Left cardiac atrium (tissue), 4 donors: ENCODE measurements at places on chromosomes 3 and 15.
A peak's percentile ranks its signal among the peaks of the same experiment; 100 is the strongest.

GRCh38 chr3:71258116-71258515, 325.4 kb downstream of the FOXP1 start:
- no peak for DNase-seq

DNA sequence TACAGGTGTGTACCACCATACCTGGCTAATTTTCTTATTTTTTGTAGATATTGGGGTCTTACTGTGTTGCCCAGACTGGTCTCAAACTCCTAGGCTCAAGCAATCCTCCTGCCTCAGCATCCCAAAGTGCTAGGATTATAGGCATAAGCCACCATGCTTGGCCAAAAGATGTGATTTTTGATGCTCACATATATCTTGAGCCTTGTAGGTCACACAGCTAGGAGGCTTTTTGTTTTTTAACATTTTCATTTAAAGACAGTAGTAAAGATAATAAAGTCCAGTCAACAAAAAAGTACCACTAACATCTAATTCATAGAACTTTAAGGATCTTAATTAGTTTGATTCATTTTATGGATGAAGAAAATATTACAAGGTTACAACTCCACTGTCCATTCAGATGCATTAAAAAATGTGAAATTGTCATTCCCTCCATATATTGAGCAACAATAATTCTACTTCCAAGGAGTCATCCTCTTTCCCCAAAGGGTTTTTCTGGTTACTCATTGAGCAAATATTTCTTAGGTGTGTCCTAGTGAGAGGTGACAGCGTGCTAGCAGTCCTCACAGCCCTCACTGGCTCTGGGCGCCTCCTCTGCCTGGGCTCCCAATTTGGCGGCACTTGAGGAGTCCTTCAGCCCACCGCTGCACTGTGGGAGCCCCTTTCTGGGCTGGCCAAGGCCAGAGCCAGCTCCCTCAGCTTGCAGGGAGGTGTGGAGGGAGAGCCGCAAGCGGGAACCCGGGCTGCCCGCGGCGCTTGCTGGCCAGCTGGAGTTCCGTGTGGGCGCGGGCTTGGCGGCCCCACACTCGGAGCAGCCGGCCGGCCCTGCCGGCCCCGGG, 8.3 kb upstream of the TASOR start:
- DNase-seq: no peak

DNA sequence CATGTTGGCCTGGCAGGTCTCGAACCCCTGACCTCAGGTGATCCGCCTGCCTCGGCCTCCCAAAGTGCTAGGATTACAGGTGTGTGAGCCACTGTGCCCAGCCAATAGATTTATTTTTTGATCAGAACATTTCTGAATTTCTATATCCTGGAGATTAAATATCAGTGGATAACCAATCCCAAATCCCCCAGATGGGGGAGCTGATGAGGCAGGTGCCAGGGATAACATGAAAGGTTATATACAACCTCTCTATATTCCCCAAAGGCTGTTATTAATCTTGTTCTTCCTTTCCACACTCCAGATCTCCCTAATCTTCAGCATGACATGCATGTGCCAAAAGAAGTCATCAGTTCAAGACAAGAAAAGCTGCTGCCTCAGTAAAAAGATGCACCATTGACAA, 112.3 kb downstream of the WDR76 start:
- DNase-seq: no peak

- DNase-seq: no peak
Observed at GRCh38 chr3:85005946-85006345, 47.2 kb downstream of the CADM2 start.

DNA sequence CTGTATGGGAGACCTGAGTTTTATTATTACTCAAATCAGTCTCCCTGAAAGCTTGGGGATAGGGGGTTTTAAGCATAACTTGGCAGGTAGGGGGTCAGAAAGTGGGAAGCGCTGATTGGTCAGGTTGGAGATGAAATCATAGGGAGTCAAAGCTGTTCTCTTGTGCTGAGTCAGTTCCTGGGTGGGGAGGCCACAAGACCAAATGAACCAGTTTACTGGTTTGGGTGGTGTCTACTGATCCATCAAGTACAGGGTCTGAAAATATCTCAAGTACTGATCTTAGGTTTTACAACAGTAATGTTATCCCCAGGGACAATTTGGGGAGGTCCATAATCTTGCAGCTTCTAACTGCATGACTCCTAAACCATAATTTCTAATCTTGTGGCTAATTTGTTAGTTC, 17.8 kb upstream of the IQCF6 start:
- DNase-seq: no peak

GRCh38 chr3:134392336-134392983, 18.2 kb upstream of the AMOTL2 start:
- peak; percentile 55 for DNase-seq

GRCh38 chr15:36415643-36416042, 163.8 kb upstream of the CDIN1 start:
- no peak for DNase-seq

DNA sequence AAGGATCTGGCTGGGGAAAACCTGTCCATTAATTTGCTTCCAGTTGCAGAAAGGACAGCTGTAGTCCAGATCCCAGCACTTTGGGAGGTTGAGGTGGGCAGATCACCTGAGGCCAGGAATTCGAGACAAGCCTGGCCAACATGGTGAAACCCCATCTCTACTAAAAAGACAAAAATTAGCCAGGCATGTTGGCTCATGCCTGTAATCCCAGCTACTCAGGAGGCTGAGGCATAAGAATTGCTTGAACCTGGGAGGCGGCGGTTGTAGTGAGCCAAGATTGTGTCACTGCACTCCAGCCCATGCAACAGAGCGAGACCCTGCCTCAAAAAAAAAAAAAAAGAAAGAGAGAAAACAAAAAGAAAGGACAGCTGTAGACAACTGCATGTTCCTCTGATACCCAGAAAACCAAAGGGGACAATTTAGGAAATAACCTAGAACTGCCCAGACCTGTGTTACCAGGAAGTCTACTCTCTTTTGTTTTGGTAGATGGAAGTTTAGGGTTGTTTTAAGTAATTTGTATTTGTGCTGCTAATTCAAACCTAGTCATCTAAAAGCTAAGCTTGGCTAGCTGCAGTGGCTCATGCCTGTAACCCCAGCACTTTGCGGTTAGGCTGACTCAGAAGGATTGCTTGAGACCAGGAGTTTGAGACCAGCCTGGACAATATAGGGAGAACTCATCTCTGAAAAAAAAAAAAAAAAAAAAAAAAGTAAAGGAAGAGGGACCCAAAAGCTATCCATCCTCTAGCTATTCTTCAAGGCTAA, 22.7 kb downstream of the EXD1 start:
- DNase-seq: no peak

DNA sequence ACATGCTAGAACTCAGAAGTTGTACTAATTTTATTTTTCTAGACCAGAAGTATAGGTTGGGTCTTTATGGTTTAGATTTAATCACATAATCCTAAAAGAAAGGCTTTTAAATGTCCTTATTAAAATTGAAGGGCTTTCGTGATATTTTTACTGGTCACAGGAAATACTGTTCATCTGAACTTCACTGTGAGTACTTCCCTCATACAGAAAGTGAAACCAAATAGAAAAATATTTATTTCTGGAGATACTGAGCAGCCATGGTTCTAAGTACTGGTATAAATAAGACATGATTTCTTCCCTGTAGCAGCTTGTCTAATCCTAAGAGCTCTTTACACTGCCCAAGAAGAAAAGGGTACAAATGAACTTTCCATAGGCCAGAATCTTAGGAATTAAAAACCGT, 2.0 kb downstream of the SNRK start:
- no peak for DNase-seq

DNA sequence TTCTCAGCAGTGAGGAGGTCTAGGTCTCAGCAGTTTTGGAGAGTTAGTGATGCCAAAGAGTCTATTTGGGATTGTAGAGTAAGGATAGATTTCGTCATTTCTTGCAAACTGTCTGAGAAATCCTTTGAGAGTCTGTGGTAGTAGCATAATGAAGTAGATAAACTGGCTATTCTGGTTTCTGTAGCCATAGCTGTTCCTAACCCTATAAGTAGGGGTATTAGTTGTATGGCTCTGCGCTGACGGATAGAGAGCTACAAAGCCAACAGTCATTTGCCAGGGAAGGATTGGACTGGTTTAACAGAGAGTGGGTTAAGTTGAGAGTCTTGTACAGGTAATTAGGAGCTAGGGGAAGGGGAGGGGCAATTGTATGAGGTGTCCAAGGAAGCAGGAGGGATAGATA, 50.6 kb downstream of the KLHDC8B start:
- DNase-seq: no peak

GRCh38 chr3:55205990-55206389, 278.1 kb upstream of the LRTM1 start:
- DNase-seq: no peak

- DNase-seq: no peak
Observed at GRCh38 chr3:140470211-140470610, 207.7 kb upstream of the TRIM42 start.

DNA sequence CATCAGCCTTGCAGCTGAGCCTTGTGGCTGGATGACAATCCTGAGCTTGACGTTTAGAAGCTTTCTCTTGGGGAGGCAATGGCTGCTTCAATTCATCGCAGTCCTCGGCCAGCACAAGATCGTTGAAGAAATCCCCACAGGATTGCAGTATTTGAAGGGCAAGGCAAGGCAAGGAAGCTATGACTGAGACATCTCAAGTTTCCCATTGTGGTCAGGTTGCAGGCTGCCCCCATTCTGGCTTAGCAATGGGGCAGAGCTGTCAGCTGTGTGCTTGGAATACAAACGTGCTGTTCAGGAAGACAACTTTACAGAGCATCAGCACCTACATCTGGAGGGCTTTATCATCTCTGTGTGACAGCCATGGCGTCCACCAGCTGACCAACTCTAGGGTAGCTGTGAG, 275.9 kb upstream of the TBL1XR1 start:
- DNase-seq: no peak
